ENCODE measurements at places on chromosomes 7 and 10. TPM values are rescaled to one million over a fixed set of nuclear protein-coding genes. Genes with fewer than 3 reads are reported as not detected.

Gene AKR1B15
- 0.28 TPM for total RNA-seq

Gene CHPF2
- total RNA-seq, result 63.9 TPM

Gene FLNC
- total RNA-seq, result 1.0 TPM

Gene CFAP70
- total RNA-seq, result 6.0 TPM

Gene MMD2
- 0.17 TPM for total RNA-seq

Gene MOGAT3
- total RNA-seq, result not detected

Gene LGI1
- total RNA-seq, result not detected

Gene ANKRD2
- 2.8 TPM for total RNA-seq

Gene TAS2R5
- total RNA-seq, result 0.55 TPM

Gene TLX1
- not detected for total RNA-seq

Gene PSTK
- total RNA-seq, result 6.2 TPM

Gene PVRIG
- not detected for total RNA-seq

Gene LHPP
- total RNA-seq, result 33.3 TPM

Gene VAX1
- total RNA-seq, result not detected

Gene AP5Z1
- total RNA-seq, result 68.4 TPM

Data from adrenal gland (tissue), 19 donors.